ENCODE measurements at places on chromosomes 13 and 19.
A peak's percentile ranks its signal among the peaks of the same experiment; 100 is the strongest.

DNA sequence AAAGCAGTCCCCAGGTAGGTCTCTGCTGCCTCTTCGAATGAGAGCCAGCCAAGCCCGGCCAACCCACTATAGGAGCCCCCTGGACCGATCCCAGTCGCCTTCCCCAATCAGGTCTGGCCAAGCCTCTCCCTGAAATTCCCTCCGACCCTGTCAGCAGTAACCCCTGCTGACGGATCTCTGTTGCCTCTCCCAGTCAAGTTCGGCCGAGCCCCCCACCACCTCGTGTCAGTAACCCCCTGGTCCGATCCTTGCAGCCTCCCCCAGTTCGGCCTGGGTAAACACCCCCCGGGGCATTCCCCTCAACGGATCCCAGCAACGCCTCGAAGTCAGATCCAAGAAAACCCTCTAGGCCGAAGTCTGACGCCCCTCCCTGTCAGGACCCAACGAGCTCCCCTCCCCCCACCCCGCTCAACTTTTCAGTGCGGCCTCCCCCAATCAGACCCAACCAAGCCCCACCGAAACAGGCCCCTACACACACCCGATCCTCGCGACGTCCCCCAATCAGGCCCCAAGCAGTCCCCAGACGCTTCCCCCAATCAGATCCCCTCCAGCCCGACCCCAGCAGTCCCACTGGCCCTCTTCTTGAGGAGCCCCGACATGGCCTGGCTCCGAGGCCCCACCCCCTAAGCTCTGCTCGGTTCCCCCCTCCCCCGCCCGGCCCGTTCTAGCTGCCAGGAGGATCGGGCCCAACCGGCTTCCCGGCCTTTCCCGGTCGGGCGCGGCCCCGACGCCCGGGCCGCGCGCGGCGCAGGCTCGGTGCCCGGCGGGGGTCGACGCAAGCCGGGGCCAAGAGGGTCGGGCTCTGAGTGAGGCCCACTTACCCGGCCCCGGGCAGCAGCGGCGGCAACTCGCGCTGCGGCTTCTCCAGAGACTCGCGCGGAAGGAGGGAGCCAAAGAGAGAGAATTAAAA lies 1.8 kb downstream of the TNPO2 start:
- DNase-seq, result peak; percentile 39

- DNase-seq, result no peak
These were observed 130.9 kb downstream of the DPF1 start for GRCh38 chr19:38093154-38093553.

DNA sequence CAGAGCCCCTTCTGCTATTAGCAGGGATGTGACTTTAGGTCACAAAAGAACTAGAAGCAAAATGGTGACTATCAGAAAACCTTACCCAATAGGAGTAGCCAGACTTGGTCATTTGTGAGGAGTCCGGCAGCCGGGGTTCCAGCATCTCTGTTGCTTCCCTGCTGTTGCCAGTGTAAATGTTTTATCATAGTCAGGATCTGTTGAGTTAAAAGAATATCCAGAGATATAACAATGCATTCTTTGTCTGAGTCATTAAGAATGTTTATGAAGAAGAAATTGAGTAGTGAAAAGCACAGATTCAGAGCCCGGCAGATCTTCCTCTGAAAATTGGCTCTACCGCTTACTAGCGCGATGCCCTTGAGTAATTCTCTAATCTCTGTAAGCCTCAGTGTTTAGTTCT lies 84.2 kb downstream of the COL4A2 start:
- no peak for DNase-seq

GRCh38 chr13:36897054-36897616 lies 22.9 kb downstream of the SMAD9 start:
- no peak for DNase-seq

DNA sequence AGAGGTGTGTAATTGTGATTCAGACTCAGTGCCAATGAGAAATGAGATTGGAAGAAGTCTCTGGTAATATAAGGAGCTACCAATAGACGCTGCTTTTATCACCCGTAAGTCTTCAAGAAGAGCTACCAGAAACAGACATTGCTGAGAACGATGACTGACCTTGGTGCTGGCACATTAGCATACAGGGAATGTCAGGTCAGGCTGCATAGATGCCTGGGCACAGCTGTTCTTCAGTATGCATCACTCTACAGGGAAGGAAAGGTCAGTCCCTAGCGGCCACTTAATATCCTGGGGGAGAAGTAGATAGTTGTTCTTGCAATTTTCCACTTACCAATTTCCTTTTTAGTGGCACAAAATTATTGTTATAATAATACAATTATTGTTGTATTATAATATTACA lies 380.4 kb downstream of the PCDH9 start:
- DNase-seq, result no peak

GRCh38 chr19:30420881-30421280 lies 48.7 kb downstream of the ZNF536 start:
- no peak for DNase-seq

DNA sequence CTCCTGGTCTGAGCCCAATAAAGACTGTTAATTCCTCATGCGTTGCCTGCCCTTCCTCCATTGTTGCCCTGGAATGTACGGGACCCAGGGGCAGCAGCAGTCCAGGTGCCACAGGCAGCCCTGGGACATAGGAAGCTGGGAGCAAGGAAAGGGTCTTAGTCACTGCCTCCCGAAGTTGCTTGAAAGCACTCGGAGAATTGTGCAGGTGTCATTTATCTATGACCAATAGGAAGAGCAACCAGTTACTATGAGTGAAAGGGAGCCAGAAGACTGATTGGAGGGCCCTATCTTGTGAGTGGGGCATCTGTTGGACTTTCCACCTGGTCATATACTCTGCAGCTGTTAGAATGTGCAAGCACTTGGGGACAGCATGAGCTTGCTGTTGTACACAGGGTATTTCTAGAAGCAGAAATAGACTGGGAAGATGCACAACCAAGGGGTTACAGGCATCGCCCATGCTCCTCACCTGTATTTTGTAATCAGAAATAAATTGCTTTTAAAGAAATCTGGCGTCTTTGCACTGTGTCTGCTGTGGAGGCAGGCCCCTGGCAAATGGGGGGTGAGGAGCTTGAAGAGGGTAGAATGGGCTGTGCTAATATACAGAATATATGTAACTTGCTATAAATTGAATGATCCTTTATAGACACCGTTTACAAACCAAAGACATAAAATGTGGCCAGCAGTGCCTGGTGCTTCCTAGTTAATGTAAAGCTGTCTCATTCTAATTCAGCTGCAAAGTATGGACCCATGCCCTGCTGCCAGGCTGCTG lies 4.2 kb upstream of the RPS11 start:
- no peak for DNase-seq

DNA sequence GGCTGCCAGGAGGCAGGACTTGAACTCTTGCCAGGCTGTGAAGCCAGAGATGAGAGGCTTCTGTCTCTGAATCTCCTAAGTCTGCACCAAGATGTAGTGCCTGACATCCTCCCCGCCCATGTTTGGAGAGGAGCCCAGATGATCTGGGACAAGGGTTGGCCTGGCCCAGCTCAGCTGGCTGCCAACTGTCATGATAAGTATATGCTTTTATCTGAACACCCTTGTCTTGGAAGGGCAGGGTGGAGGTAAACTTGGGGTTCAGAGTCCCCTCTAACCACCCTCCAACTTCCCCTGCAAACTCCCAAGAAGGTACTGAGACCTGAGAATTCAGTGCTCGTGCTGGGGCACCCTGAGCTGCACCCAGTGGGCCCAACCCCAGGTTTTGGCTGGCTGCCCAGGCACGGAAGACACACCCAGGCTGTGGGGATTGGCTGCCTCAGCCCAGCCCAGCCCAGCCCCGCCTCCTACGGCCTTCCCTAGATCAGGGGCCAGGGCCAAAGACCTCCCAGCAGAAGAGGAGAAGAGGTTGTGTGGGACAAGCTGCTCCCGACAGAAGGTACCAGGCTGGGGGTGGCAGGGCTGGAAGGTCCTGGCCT lies at the start of gene CYP4F12:
Gene CYP4F12, plus strand, starts transcription at position 508 of the 596 bp plus-strand sequence. CDS start 443 bp downstream, outside the sequence.
- DNase-seq, result no peak

DNA sequence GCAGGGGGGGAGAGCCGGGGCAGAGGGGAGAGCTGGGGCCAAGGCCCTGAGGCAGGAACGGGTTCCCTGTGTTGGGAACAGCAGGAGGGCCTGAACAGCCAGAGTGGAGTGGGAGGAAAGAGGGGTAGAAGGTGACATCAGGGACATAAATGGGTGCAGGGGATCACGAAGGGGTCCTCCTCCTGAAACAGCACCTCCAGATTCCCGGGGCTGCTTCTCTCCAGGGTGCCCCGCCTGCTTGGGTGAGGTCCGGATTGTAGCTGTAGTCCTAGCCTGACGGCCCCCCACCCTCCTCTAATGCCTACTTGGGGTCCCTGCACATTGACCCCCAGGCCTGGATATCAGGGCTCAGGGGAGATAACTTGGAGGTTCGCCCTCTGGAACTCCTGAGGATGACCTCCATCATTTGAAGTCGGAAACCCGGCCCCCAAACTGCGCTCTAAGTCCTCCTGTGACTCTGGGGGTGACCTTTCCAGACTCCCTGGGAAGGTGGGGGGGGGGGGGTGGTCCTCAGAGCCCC lies 473 bp upstream of the SCN1B start:
- DNase-seq, result no peak

- DNase-seq, result no peak
These were observed 120.7 kb upstream of the OBI1 start for GRCh38 chr13:78779608-78780007.

DNA sequence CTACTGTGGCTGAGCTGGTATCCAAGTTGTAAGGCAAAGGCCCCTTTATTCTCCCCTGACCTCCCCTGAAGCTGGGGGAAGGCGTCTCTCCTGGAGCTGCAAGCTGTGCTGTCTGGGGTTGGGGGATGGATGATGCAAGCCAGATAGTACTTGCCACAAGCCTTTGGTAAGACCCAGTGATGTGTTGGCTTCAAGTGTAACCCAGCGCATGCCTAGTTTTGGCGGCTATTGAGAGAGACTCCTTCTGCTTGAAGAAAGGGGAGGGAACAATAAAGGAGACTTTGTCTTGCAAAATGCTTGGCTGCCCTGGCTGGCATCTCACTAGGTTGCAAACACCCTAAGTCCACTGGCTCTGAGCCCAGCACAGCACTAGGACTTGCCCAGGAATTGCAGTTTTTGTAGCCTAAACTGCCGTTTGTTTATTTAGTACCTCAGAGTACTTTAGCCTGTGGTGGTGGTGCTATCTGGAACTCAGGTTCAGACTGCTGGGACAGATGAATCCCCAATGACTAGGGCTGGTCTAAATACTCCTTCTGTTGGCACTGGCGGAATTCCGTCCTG lies 108.2 kb downstream of the TNFSF13B start:
- DNase-seq, result no peak

GRCh38 chr13:49356223-49356622 lies 87.6 kb downstream of the CAB39L start:
- DNase-seq, result peak; percentile 21

DNA sequence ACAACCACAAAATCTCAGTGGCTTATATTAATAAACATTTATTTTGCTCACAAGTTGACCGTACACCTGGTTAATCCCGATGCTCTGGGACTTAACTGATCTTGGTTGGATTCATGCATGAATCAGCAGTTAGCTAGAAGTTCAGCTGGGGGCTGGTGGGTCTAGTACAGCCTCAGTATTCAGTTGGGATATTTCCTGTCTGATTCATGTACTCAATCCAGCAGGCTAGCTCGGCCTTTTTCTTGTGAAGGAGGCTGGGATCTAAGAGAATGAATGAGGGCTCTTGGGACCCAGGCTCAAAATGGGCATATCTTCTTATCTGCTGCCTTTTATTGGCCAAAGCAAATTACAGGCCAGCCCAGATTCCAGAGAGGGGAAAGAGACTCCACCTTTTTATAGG lies 178.8 kb downstream of the KCTD12 start:
- DNase-seq, result no peak

GRCh38 chr13:72782717-72783116 lies 784 bp downstream of the PIBF1 start:
- no peak for DNase-seq

DNA sequence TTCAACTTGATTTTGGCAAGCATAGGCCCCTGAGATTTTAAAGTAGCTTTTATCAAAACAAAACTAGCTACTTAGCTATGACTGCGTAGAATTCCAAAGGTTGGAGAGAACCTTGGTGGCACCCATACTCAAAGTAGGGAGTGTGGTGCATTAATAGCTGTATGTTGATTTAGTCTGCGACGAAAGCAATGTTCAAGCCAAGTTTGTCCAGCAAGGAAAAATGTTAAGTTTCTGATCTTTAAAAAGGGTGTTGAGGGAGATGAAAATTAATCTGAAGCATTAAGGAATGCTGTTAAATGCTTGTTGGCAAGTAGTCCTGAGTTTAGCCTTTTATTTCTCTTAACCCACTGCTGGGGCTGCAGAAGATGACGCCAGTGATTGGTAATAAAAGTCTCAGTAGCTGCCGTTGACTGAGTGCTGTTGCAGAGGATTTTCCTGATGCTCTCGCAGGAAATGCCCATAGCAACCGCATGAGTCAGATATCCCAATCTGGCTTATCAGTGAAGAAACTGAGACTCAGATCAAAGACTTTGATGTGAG lies 75.9 kb upstream of the RNF113B start:
- DNase-seq, result peak; percentile 19

Data from T1000 (cell line).